GOT3 (cell line): ENCODE measurements at places on chromosomes 5 and 9.

DNA sequence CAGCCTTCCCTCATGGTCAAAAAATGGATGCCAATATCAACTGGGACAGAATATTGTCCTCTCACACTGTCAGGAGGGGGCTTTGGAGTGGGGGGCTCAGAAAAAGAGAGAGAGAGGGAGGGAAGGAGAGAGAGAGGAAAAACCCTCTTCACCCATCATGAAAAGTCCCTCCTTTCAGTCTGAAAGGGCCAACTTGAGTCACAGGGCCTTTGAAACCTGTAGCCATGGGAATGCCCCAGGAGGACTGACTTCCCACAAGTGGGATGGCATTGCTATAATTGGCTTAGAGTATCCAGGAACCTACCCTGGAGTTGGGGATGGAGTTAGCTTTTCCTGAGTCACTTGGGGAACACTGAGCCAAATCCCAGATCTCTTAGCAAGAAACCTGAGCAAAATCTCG lies 41.2 kb downstream of the DNAJC21 start:
- DNase-seq, result no peak

DNA sequence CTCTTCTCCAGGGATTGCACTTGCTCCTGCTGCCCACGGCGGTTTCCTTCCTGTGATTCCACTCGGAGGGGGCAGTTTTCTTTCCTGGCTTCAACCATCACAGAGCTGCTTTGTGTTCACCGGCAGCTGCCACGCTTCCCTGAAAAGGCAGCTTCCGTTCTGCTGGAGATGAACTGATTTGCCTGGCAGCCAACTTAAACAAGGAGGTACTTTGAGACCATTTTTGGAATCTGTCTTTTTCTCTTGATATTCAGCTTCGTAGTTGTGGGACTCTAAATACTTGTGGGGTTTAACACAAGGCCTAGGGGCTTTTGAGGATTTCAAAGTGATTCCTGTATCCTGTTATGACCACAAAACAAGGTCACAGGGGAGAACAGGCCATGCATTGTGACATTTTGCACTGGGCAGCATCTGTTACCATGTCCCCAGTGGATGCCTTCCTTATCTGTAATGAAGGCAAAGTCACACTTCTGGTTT lies 192.0 kb downstream of the MTRR start:
- no peak for DNase-seq

DNA sequence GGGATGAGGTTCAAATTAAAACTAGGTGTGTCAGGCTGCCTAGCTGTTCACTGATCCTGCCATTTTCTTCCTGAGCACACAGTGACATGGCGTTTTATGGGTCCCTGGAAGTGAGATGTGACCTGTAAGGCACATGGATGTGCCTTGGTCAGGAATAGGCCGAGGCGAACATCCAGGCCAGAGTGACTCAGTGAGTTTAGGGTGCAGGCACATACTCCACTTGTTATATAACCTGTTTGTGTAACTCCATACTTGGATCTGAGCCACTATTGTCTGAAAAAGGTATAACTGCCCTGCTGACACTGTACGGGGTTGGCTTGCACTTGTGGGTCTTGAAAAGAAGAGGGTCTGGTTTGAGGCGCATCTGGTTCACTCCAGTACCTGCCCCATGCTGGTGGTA lies 150.1 kb upstream of the ADAMTS16 start:
- DNase-seq, result no peak

DNA sequence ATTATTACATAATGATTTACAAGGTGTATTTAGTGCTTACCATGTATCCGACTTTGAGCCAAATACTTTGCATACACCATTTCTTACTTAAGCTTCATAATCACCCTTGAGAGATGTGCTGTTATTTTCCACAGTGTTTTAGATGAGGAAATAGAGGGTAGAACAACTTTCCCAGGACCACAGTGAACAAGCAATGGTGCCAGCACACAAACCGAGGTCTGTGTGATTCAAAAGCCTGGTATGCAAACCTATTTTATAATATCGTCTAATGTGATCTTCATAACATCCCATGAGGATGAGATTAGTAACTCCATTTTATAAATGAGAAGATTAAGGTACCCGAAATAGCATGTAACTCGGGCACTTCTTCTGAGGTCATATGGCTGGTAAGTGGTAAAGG lies 294.7 kb downstream of the NSG2 start:
- DNase-seq, result no peak

GRCh38 chr5:95565280-95565920 lies 10.5 kb downstream of the ARSK start:
- DNase-seq, result no peak

GRCh38 chr5:74141053-74141452 lies 499.5 kb downstream of the ENC1 start:
- no peak for DNase-seq

- DNase-seq, result no peak
Observed at GRCh38 chr5:94744906-94745305, 126.4 kb downstream of the SLF1 start.

- DNase-seq, result no peak
Observed at GRCh38 chr5:17679597-17680203, 45.4 kb downstream of the TAF11L14 start.

GRCh38 chr9:32954642-32955041 lies 46.8 kb downstream of the APTX start:
- DNase-seq, result no peak

DNA sequence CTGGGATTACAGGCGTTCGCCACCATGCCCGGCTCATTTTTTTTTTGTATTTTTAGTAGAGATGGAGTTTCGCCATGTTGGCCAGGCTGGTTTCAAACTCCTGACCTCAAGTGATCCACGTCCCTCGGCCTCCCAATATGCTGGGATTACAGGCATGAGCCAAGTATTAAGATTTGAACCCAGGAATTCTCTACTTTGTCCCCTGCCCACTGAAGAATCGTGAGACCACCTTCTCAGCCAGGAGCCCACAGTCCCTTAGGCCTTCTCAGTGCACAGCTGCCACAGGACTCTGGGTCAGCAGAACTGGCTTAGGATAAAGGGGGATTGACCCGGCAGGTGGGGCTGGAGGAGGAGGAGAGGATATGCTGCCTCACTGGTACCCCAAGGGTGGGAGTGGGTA lies 13.4 kb downstream of the OLFML2A start:
- no peak for DNase-seq

DNA sequence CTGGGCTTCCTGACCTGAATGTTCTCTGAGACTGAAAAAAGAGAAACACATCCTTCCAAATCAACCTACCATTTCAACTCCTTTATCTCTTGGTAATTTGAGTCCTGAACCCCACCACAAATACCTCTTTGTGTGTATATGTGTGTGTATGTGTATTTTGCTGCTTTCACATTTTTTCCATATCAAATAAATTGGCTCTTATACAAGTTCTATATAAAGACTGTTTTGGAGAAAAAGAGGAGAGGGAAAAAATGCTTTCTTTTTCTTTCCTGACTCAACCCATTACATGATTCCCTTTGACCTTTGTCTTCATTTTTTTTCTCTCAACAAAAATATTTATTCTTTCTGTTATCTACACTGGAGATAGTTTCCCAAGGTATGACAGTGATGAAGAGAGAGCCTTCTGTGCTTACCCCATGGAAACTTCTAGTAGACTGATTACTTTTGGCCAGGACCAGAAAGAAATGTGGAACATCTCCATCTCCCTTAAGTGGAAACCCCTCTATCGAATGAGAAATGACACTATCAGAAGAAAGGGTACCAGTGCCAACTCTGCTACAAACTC lies 85.3 kb downstream of the PAPPA start:
- no peak for DNase-seq

DNA sequence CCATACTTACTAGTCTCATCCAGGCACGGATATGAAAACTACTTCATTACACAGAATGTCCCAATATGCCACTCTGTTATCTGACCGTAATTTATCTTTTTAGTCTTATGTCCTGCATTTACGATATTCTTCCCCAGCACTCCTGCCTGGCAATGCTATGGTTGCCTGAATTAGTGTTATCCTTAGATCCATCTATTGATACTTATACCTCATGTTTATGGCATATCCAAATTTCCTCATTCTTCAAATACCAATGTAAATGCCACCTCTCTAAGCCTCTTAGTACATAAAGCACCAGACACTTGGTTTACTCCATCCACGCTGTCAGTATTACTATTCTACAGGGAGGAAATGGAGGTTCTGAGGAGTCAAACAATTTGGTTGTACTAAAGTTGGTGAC lies 507.8 kb upstream of the NMUR2 start:
- DNase-seq, result no peak

- no peak for DNase-seq
Observed at GRCh38 chr5:135395451-135395850, 3.6 kb downstream of the MACROH2A1 start.

DNA sequence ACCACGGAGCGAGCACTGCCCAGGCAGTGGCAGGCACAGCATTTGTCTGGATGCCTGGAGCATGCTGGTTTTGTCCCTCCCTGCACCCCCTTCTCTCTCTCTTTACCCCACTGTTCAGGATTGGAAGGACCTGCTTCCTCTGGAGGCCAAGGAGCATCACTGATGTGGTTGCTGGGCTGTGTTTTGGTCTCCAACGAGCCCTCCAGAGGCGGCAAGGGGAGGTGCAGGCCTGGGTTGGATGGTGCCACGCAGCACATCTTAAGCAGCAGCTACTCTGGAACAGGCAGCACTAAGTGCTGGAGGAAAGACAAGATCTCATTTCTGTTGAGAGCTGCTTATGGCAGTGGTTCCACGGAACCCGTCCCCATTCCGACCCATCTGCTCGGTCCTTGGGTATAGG lies 139.6 kb downstream of the CMYA5 start:
- no peak for DNase-seq

- no peak for DNase-seq
Observed at GRCh38 chr9:4959031-4959430, 26.0 kb upstream of the JAK2 start.

- DNase-seq, result no peak
Observed at GRCh38 chr5:39863926-39864552, 439.3 kb upstream of the DAB2 start.
